ENCODE measurements at places on chromosomes 2 and 18.

GRCh38 chr2:8753609-8754008 lies 71.8 kb downstream of the ID2 start:
- DNase-seq, result no peak

GRCh38 chr2:41379496-41380221 lies 668.2 kb upstream of the PKDCC start:
- no peak for DNase-seq

- DNase-seq, result no peak
These were observed 11.7 kb upstream of the CNGA3 start for GRCh38 chr2:98334439-98335078.

- no peak for DNase-seq
These were observed 109.7 kb downstream of the MSH2 start for GRCh38 chr2:47512581-47513083.

- DNase-seq, result peak; percentile 80
These were observed 519 bp downstream of the TTL start for GRCh38 chr2:112482309-112483041.

DNA sequence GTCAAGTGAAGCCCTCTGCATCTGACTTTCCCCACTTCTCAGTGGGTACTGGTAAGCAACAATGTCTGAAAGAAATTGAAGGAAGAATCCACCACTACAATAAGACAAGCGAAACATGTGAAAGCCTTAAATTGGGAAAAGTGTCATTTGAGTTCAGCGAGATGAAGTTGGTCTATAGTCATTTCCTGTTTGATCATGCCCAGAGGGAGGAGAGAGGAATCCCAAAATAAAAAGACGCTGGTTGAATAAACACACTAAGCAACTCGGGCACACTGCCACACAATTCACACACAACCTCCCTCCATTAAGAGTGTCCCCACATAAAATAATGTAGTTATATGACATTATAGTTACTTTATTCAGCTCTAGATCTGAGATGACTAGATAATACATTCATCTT lies 166.1 kb downstream of the CBLN2 start:
- DNase-seq, result no peak

GRCh38 chr18:49833814-49834213 lies 20.5 kb upstream of the ACAA2 start:
- DNase-seq, result no peak

- no peak for DNase-seq
These were observed 181.3 kb downstream of the IKZF2 start for GRCh38 chr2:212970132-212970531.

- DNase-seq, result no peak
These were observed 133.6 kb downstream of the SP3 start for GRCh38 chr2:173831312-173832229.

DNA sequence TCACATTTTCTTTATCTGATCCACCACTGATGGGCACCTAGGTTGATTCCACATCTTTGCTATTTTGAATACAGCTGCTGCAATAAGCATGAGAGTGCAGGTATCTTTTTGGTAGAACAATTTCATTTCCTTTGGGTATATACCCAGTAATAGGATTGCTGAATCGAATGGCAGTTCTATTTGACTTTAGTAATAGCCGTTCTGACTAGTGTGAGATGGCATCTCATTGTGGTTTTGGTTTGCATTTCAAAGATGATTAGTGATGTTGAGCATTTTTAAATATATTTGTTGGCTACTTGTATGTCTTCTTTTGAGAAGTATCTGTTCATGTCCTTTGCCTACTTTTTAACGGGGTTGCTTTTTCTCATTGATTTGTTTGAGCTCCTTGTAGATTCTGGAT lies 72.3 kb downstream of the CCDC138 start:
- no peak for DNase-seq

DNA sequence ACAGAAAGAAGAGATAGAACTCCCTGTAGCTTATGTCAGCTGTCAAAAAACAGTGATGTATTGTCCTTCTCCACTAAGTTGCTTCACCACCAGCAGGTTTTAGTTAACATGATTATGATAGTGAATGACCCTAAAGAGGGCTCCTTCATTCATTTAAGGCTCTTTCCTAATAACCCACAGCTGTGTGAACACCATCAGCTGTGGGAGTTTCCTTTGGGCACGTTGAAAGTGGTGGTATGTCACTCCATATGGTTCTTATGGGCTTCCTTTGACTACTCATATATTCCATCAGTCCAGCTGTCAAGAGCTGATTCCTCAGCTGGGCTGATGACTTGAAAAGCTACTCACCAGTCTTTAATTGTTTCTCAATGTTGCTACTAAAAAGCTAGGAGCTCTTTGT lies 210.3 kb downstream of the UBE2E3 start:
- DNase-seq, result no peak

DNA sequence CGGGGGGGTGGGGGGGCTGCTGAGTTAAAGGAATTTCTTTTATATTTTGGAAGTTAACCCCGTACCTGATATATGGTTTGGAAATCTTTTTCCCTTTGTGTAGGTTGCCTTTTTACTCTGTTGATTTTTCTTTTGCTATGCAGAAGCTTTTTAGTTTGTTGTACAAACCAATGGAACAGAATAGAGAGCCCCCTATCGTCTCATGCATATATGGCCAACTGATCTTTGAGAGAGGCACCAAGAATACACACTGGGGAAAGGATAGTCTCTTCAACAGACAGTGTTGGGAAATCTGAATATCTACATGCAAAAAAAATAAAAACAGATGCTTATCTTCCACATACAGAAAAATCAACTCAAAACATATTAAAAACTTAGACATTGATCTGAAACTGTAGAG lies 647.8 kb upstream of the KLHL29 start:
- DNase-seq, result no peak

GRCh38 chr2:177355874-177356273 lies 36.7 kb upstream of the AGPS start:
- no peak for DNase-seq

DNA sequence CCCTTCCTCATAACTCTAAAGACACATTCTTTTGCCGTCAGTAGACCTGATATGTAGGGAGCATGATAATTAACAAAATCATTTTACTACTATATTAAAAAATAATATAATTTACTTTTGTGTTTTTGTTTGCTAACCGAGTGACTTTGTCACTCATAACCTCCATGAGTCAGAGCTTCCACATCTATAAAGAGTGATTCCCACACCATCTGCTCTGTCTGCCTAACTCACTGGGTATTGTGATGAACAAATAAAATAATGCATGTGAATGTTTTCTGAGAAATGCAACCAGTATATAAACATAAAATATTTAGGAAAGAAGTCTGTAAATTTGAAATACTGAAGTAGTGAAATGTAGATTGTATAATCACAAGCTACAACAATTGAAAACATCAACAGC lies 123.4 kb upstream of the DSEL start:
- DNase-seq, result no peak

- no peak for DNase-seq
These were observed 305.8 kb upstream of the GULP1 start for GRCh38 chr2:187985923-187986322.

DNA sequence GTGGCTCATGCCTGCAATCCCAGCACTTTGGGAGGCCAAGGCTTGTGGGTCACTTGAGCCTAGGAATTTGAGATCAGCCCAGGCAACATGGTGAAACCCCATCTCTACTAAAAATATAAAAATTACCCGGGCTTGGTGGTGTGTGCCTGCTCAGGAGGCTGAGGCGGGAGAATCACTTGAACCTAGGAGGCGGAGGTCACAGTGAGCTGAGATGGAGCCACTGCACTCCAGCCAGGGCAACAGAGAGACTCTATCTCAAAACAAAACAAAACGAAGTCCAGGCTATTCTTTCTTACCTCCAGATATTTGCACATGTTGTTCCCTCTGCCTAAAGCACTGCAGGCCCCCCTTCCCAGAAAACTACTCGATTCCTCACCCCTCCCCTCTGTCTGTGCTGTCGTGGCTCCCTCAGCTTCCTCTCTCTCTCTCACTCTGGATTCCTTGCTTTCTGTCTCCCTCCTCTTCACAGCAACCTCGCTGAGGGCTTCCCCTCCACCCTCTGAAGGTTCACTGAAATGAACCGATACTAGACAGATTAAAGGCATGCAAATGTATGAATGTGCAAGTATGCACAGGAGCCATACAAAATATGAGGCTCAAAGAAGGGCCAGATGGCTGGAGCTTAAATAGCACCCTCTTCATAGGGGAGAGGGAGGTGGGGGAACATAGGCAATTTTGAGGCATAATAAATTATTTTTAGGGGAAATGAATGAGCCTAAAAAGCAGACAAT lies 18.5 kb downstream of the TMEM177 start:
- DNase-seq, result no peak

DNA sequence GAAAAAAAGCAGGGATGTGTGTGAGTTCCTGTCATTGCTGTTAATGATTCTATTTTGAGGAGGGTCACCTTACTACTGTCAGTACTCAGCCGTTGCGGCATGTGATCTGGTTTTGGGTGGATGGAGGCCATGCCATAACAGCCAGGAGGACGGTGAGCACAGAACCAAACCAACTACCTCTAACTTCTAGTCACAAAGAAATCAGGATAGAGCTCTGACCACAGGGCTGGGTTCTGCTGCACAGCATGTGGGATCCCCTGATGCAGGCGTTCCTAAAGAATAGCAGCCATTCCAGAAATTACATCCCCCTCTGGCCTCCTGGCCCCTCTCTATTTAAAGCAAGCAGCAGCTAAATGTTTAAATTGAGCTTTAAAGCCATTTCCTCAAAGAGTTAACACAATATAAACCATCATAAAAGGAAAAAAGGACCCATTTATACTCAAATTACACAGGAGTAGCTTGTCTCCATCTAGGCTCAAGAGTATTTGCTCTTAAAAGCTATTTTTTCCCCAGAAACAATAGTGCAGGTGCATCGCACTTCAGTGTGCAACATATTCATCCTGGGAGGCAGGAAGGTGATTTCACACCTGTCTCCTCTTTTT lies 786.4 kb downstream of the RNF144A start:
- no peak for DNase-seq

Data from activated CD8-positive, alpha-beta memory T cell treated with anti-CD3 and anti-CD28 coated beads for 24 hours (primary cell).